ENCODE measurements at places on chromosomes 16 and 17. TPM values are rescaled to one million over a fixed set of nuclear protein-coding genes. Genes with fewer than 3 reads are reported as not detected.

Gene EFCAB5
- total RNA-seq = not detected

Gene HDAC5
- 67.7 TPM for total RNA-seq

Gene LMF1
- total RNA-seq = 5.6 TPM

Gene NPIPA7
- total RNA-seq = 3.0 TPM

Gene CD300A
- total RNA-seq = 1.7 TPM

Gene APOH
- 0.32 TPM for total RNA-seq

Gene CETP
- total RNA-seq = 0.24 TPM

Gene CMTM2
- 0.46 TPM for total RNA-seq

Data from Right ventricle myocardium superior (tissue), 1 donor.